Cerebellum (tissue), 4 donors: ENCODE measurements at places on chromosomes 4 and X.

GRCh38 chrX:69616457-69617203 lies 717 bp downstream of the EDA start:
- DNase-seq: no peak

DNA sequence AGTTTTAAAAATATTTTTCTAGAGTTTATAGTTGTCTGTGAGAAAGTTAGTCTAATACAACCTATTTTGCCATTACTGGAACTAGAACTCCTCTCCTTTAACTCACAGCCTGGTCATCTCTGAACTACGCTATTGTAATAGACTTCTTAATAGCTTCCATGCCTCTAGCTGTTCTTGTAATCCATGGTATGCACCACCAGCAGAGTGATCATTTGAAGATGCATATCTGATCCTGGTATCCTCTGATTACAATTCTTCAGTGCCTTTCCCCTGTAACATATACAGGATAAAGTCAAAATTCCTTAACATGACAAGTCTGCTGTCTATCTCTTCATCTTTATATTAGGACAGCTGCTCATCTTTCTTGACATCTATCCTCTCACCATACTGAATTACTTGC lies 37.6 kb upstream of the NALF2 start:
- DNase-seq: no peak

GRCh38 chr4:155571184-155571944 lies 95.3 kb upstream of the GUCY1A1 start:
- no peak for DNase-seq

GRCh38 chrX:72351606-72352334 lies 46.1 kb upstream of the CITED1 start:
- peak; percentile 20 for DNase-seq

DNA sequence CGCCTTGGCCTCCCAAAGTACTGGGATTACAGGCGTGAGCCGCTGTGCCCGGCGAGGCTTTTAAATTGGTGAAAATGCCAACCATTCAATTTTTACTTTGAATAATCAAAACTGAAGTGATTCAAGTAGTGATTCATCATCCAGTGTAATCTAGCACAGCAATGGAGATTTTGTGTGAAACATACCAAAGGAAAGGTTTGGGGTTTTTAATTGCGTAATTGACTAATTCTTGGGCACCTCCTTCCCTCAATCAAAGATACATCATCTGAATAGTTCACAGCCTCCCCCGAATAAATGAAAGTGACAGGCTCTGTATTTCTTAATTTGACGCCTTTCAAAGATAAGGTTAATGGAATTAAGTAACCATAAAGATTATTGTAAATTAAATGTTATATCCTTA lies 69.0 kb downstream of the DMD start:
- no peak for DNase-seq

- peak; percentile 37 for DNase-seq
These were observed 901 bp downstream of the JADE1 start for GRCh38 chr4:128810331-128810870.

DNA sequence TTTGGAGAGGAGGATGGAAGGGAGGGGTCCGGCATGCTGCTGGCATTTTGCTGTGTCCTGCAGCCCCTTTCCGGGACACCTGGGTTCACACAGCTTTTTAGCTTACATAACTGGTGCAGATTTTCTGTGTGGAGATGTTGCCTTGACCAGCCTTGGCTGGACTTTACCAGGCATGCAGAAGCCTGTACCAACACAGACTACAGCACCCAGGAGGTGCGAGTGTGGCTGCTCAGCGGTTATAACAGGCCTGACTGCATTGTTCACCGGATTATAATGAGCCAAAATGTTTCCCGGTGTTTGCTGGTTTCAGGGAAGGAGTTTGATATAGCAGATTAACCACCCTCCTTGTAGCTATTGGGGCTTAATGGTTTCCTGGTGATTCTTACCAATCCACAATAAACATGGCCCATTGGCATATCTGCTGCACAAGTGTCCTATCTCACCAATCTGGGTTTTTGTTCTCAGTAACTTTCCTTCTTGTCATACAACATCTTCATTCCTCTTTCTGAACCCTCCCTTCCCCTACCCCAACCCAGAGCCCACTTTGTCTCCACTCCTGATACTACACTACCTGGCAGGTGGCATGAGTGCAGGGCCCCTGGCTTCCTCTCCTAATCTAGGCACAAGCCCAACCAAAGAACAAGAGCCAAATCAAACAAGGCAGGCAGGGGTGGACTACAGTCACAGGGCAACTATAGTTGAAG lies 3.9 kb downstream of the RPL10 start:
- DNase-seq: no peak

DNA sequence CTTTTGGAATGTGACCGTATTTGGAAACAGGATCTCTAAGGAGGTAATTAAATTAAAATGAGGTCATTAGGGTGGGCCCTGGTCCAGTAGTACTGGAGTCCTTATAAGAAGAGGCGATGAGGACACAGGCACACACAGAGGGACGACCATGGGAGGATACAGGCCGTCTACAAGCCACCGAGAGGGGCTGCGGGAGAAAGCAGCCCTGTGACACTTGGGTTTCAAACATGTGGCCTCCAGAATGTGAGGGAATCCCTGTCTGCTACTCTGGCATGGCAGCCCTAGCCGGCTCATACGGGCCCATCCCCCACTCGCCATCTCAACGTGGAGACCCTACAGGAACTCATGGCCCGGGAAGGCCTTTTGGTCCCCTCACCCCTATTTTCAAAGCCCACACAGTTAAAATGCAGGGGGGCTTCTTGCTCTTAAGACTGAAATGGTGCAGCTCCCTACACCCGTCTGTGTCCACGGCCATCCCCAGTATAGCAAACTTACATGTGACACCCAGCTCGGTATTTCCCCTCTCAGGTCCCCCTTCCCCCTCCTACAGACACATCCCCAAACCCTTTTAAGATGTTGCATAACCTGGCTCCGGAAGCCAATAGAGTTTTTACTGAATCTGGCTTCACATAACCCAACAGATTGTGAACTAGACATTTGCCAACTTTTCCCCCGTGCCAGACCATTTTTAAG lies 124.1 kb upstream of the TBL1X start:
- peak; percentile 15 for DNase-seq

- DNase-seq: no peak
These were observed 16.0 kb downstream of the MCF2 start for GRCh38 chrX:139691843-139692505.

GRCh38 chrX:154724993-154725756 lies 25.7 kb downstream of the GAB3 start:
- no peak for DNase-seq

- no peak for DNase-seq
These were observed 124.4 kb downstream of the CPE start for GRCh38 chr4:165502916-165503907.

DNA sequence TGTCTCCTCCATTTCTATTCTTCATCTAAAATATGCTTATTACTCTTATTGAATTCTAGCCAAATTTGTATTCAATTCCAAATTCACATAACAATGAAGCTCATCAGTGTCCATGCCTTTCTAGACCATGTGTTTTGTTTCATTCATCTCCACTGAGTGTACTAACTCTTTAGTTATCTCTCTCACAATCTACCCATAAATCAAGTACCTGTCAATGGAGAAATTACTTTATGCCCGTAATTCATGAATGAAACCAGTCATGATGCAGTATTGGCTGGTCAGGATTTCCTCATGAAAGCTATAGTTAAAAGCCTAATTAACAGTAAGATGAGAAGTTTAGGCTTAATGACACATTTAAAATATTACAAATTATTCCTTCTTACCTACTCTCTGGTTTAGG lies 12.2 kb upstream of the TMPRSS11F start:
- no peak for DNase-seq

DNA sequence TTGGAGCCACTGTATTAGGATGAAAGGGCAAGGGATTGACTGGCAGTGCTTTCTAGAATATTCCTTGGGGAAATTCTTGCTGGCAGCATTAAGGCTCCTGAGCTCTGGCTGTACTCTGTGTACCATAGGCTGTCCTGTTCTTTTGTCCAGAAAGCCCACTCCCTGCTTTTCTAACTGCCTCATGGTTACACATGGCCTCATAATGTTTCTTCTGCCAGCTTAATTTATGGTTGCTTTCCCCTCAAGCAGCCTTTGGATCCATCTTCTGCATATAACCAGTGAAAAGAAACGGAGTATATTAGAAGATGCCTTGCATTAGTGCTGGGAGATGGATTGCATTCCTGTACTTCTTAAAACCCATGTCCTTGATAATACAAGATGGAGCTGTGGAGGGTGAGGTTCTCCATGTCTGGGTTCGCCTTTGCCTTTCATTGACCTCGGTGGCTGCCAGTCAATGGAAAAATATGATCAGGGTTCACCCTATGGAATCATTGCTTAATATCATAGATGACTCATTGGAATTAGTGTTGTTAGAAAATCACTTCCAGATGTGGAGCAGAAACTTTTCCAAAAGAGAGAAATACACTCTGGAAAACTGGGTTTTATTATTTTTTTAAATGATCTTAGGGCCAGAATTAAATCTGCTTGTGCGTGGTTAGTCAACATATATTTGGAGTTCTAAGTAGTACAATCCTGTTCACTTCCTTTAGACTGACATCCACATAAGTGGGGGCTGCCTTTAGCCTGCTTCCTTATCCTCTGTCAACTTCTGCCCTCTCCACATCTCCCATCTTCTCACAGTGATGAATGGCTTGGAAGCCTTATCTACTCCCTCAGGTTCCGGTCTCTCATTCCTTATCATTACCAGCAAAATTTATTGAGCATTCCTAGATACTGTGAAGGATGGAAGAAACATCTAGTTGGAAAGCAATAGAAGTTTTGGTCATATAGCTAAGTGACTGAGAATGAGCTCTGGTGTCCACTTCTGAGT lies 24.9 kb downstream of the DOCK11 start:
- no peak for DNase-seq

DNA sequence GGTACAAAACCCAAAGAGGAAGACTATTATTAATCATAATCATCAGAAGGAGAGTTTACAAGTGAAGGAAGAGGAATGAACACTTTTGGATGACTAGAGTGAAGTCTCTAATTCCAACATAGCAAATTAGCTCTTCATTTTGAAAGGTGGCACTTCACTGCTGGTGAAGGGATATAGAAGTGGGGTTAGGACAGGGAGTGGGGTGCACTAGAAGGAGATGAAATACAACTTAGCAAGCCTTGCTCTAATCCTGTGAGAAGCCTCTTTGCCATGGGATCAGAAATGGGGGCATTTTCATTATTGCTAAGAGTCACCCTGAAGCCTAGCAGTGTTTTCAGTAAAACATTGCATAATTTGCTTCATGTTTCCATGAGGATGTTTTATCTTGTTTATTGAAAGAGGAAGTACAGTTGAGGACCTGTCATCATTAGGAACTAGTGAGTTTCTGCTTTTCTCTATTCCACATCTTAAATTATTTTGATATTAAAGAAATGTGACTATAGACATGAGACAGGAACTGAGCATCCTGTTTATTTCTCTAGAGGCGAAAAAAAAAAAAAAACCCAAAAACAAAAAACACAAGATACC lies 9.3 kb upstream of the GRPR start:
- DNase-seq: no peak

DNA sequence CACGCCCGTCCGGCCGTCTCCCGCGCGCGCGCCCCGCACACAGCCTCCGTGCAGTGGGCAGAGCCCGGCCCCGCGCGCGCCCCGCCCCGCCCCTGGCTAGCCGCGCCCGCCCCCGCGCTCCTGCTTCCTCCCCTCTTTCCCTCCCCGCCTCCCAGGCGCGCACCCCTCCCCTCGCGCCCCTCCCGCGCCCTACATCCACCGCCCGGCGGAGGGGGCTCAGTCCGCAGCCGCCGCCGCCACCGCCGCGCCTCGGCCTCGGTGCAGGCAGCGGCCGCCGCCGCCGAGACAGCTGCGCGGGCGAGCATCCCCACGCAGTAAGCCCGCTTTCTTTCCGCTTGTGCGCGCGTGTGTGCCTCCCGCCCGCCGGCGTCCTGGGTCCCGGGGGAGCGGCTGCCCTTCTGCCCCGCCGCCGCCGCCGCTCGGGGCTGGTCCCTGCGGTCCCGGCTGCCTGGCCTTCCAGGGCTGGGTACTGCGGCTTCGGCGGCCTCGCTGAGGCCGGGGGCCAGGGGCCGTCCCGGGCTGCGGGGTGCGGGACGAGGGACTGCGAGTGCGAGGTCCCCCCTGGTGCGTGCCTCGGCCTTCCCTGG lies at the start of gene FHL1:
Gene FHL1 (plus strand): TSS at position 219 of the 587 bp plus-strand sequence.
- peak; percentile 82 for DNase-seq

- DNase-seq: no peak
These were observed 67.5 kb downstream of the AGTR2 start for GRCh38 chrX:116238093-116238492.

- no peak for DNase-seq
These were observed 59.8 kb downstream of the MRPL1 start for GRCh38 chr4:77922158-77923094.

DNA sequence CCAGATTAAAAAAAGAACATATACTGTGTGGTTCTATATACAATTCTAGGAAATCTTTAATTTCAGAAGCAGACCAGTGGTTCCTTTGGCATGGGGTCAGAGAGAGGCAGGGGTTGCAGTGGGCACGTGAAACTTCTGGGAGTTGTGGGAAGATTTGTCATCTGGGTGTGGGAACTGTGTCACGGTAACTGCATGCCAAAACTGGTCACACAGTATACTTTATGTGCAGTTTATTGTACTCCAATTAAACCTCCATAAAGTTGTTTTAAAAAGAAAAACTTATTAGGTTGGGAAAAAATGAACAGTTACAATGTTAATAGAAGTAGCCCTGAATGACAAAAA lies 26.7 kb upstream of the STS start:
- no peak for DNase-seq

- DNase-seq: no peak
These were observed 3.8 kb downstream of the APLN start for GRCh38 chrX:129650821-129651510.

DNA sequence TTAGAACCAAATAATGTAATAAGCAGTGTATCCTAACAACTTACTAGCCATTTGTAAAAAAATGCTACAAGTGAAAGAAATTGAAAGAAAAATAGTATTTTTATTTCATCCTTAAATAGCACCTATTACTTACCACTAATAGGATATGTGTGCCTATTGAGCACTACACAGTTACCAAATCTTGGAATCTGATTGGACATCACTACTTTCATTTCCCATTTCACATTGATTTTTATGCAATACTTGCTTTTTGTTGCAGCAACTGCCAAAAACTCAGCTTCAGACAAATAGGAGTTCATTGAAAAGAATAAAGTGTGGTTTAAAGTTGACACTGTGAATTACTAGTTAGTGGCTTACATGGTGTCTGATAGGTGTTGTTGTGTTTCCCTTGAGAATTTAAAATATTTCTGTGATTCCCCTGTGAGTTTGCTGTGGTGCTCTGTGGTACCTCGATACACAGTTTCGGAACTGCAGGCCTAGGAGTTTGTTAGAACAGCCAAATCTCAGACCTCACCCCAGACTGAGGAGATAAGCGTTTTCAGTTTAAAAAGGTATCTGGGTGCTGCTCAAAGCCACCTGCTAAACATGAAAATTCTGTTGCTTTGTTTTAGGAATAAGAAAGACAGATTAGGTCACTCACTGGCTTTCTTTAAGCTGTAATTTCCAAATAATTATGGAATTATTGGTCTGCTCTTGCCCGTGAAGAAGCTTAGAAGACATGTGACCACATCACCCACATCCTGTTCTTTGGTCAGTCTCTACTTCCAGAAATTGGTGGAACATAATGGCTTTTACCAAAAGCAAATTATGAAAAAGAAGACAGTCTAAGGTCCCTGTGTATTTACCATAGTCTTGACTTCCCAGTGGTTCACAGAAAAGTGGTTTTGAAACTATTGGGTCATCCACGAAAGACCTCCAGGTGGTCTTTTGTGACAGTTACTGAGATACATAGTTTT lies 97.8 kb downstream of the SYTL5 start:
- DNase-seq: no peak
